ENCODE measurements at places on chromosomes 13 and 19.

GRCh38 chr19:18417250-18418028, 1.8 kb upstream of the SSBP4 start:
- peak; percentile 59 for DNase-seq

GRCh38 chr19:18435178-18435841, 2.6 kb downstream of the ISYNA1 start:
- DNase-seq, result no peak

- no peak for DNase-seq
Measured at GRCh38 chr13:109610517-109610916, 175.9 kb downstream of the IRS2 start.

- DNase-seq, result no peak
Measured at GRCh38 chr13:27266917-27267316, 3.7 kb upstream of the RASL11A start.

DNA sequence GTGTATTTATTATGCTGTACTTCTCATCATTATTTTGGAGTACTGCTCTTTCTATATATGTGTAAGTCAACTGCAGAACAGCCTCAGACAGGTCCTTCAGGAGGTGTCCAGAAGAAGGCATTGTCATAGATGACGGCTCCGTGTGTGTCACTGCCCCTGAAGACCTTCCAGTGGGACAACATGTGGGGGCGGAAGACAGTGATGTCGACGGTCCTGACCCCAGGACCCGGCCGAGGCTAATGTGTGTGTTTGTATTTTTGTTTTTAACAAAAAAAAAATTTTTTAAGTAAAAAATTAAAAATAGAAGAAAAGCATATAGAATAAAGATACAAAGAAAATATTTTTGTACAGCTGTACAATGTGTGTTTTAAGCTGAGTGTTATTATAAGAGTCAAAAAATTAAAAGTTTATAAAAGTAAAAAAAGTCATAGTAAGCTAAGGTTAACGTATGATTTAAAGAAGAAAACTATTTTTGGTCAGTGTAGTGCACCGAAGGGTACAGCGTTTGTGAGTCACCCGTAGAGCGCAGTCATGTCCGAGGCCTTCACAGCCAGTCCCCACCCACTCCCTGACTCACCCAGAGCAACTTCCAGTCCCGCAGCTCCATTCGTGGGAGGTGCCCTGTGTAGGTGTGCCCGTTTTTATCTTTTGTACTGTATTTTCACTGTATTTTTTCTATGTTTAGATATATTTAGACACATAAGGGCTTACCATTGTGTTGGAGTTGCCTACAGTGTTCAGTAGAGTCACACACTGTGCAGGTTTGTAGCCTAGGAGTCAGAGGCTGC, 42.2 kb upstream of the SPACA7 start:
- DNase-seq, result no peak

DNA sequence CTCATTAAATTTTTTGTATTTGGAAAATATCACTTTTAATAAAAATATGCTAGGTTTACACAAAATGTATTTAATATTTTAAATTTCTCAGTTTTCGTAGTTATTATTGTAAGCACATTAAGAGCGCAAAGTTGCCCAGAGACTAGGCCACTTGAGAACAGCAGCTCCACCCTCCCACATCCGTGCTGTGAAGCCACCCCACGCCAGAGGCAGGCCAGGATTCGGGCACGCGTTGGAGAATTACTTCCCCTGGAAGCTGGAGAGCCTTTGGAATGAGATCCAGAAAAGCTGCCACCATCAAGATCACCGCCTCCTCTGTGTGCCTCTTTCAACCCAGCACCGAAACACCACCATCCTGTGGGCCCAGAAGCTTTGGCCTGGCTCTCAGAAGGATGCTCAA, 41.0 kb upstream of the SPACA7 start:
- no peak for DNase-seq

DNA sequence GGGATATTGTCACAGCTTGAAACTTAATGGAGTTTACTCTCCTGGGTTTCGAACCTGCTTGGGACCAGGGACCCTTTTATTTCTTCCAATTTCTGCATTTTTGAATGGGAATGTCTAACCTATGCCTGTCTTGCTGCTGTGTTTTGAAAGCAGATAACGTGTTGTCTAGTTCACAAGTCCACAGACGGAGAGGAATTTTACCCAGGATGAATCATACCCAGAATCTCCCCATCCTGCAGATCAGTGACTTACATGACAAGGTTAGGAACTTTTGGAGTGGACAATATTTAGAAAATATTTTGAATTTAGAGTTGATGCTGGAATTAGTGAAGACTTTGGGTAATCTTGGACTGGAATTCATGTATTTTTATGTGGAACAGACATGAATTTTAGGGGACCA, 68.6 kb upstream of the RFXAP start:
- no peak for DNase-seq

DNA sequence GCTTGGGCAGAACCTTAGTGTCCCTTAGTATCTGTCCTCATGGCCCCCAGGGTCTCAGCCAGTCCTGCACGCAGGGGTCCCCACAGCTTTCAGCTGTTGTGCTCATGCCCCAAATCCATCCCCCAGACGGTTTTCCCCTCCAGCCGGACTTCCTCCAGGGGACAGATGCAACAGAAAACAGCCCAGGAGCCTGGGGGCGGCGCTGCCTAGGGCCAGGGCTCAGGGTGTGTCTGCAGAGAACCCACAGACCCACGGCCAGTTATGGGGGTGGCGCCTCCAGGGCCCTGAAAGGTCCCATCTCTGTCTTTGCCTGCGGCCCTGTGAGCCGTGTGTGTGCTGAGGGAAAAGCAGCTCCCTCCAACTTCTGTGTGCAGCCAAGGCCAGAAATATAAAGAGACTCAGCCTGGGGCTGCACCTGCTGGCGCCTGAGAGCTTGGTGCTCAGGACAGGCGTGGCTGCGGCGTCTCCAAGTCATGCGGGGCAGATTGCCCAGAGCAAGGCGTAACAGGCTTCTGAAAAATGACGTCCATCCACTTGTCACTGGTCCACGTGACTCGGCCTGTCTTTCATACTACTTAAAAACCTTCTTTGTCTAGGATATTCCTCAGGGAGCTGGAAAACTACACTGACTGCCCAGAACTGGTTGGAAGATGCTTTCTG, 22.1 kb upstream of the F7 start:
- DNase-seq, result no peak

DNA sequence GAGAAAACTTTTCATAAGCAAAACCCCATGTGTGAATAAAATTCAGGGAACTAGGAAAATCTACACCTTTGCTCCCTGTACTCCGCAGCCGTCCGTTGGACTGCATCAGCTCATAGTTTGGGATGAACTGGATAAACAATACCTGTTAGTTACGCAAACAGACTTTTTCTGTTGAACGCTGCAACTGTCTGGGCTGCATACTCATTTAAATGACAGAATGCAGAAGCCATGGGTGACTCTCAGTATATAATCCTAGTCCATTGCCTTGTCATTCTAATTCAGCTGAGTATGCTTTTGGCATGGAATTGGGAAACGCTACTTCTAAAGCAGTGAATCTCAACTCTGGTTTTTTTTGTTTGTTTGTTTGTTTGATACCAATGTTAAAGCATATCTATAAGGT, 151.6 kb downstream of the SLITRK1 start:
- no peak for DNase-seq

- no peak for DNase-seq
Measured at GRCh38 chr19:46218160-46218559, 11.4 kb upstream of the IGFL1 start.

GRCh38 chr13:67184247-67184646, 45.9 kb downstream of the PCDH9 start:
- no peak for DNase-seq

- DNase-seq, result no peak
Measured at GRCh38 chr13:71912524-71912923, 45.5 kb upstream of the DACH1 start.

- no peak for DNase-seq
Measured at GRCh38 chr13:28723806-28724205, 5.0 kb upstream of the SLC46A3 start.

DNA sequence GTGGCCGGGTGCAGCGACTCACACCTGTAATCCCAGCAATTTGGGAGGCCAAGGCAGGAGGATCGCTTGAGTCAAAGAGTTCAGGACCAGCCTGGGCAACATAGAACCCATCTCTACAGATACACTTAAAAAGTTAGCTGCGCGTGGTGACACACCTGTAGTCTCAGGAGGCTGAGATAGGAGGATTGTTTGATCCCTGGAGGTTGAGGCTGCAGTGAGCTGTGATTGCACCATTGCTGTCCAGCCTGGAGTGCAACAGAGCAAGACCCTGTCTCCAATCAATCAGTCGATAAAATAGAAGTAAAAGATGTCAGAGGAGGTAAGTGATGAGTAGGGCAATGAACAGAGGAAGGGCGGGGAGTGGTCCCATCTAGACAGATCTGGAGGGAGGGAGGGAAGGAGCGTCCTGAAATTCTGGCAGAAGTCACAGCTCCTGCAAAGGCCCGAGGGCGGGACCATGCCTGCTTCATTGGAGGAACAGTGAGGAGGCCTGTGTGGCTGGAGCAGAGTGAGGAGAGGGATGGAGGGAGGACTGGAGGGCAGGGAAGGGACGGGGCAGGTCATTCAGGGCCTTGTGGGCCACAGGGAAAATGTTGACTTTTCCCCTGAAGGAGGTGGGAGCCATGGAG, 9.7 kb downstream of the SMIM24 start:
- no peak for DNase-seq

- DNase-seq, result no peak
Measured at GRCh38 chr19:11361037-11361770, 6.0 kb downstream of the PLPPR2 start.

DNA sequence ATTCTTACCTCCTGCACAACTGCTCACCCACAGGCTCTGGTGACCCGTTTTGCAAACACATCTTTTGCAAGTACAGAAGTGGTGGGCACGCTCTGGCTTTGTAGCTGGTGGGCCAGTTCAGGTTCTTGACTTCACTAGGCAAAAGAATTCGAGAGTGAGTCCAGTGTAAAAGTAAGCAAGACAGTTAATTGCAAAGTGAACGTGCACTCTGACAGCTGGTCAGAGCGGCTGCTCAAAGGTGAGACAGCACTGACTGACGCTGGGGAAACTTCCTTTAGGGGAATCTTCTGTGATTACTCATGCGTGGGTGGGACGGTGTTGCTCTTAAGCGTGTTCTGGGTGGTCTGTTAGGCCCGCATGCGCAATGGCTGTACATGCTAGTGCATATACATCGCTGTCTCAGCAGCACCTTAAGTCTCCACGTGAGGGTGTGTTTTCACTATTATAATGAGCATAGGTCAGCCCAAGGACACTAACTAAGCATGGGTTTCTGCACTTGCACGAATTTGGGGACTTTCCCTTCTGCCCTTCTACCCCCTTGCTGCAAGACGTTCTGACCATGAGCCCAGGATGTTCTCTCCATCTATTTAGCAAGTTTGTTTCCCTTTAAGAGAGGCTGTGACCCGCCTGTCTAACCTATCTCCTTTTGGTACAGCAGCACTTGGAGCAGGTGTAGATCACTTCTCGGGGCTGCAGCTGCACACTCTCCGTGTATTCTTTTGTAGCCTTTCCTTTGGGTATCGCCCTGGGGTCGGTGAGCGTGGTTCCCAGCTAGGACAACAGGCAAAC, 30.2 kb upstream of the CD33 start:
- no peak for DNase-seq

DNA sequence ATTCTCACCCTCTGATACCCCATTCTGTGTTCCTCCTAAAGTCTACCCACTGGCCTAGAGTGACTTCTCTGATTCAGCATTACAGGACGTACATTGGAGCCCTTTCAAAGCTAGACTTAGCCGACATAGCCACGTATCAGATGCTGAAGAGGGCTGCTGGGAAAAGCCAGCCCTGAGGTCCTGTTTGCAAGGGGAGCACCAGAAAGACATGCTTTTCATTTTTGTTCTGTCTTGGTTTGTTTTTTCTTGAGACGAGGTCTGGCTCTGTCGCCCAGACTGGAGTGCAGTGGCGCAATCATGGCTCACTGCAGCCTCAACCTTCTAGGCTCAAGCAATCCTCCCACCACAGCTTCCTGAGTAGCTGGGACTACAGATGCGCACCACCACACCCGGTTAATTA, 6.3 kb upstream of the ZSWIM4 start:
- DNase-seq, result peak; percentile 60

DNA sequence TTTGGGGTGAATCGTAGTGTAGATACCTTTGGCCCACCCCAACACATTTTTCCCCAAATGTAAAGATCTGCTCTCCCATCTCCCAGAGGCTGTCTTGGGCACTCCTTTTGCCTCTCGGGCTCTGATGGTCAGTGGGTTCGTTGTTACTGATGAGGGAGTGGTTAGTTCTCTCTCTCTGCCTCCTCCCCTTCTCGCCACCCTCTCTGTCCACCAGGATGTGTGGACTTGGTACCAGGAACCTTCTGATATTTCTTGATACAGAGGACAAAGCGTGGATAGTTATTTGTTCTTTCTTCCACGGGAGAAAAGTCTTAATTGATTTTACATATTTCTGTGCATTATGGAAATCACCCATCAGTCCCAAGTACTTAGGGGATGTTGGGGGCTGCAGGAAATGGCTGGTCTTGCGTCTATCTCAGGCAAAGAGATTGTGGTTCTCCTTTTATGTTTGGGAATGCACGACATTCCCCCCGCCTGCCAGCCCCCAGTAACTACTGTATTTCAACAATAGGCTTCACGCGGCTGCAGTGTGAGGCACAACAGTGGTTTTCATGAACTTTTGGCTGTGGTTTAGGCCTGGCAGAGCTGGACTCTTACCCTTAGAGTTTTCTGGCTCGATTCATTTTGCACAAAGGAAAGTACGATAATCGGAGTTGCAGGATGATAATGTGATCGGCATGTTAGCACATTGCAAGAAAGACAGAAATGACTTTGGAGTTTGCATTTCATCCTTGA, 79.0 kb upstream of the ZNF536 start:
- DNase-seq, result no peak

- DNase-seq, result peak; percentile 82
Measured at GRCh38 chr13:66665991-66666390, 564.1 kb downstream of the PCDH9 start.

- no peak for DNase-seq
Measured at GRCh38 chr19:49544154-49544553, 16.4 kb downstream of the RCN3 start.

- no peak for DNase-seq
Measured at GRCh38 chr13:108558489-108558888, 70.9 kb upstream of the MYO16 start.

GRCh38 chr13:73129023-73129422, 70.2 kb downstream of the KLF5 start:
- no peak for DNase-seq

GRCh38 chr13:38965281-38965680, 25.4 kb downstream of the STOML3 start:
- DNase-seq, result no peak

DNA sequence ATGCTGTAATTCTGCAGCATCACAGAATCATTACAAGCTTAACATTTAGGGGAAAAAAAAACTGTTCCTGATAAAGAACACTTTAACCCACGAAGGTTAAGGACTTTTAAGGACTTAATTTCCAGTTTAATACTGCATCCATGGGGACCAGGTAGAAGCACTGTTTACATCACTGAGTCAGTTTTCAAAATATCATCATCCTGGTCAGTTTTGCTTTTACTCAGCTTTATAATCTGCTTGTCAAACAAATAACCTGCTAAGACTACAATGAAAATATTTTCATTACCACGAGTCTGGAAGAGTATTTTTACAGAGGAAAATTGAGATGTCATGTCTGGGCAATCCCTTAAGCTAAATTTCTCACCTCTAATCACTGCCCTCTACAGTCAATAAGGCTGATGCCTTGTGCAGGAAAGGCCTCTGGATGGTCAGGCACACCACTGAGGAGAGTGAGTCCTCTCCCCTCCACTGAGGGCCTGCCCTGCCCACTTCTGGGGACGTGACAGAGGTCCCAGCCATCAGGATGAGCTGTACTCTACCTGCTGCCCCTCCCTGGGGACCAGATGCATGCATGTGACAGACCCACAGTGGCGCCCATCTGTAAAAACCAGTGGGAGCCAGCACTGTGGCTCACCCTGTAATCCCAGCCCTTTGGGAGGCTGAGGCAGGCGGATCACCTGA, 31.0 kb downstream of the FOXO1 start:
- DNase-seq, result no peak
